Right atrium auricular region (tissue), 2 donors: ENCODE measurements at places on chromosomes 2 and 18. TPM values are rescaled to one million over a fixed set of nuclear protein-coding genes. Genes with fewer than 3 reads are reported as not detected.
A peak's percentile ranks its signal among the peaks of the same experiment; 100 is the strongest.

The CABYR gene
- 0.67 TPM for total RNA-seq

The AFF3 gene
- 10.8 TPM for total RNA-seq

The STK11IP gene
- total RNA-seq, result 5.5 TPM

The KATNAL2 gene
- 2.2 TPM for total RNA-seq

The TRPM8 gene
- total RNA-seq, result not detected

The GTF2A1L gene
- total RNA-seq, result 0.96 TPM

The SLC5A7 gene
- total RNA-seq, result not detected

The FRZB gene
- total RNA-seq, result 2.4 TPM

DNA sequence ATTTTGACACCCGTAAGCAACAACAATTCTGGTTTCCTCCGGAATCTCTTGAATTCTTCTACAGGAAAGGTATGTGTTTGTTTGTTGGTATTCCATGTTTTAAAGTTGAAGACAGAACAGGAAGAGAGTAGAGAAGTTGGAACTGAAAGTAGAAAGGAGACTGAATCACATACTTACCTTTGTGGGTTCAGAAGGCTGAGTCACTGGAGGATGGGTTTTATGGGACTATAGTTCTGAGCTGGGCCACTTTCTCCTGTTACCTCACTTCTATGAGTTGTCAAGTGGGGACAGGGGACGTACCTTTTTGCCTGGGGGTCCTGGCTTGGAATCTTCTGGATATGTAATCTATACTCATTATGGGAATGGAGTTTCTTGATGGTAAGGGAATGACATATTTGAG, 40.9 kb downstream of the KDM3A start:
- DNase-seq, result no peak

- DNase-seq, result peak; percentile 40
Observed at GRCh38 chr2:46504221-46504620, 24.9 kb downstream of the TMEM247 start.

DNA sequence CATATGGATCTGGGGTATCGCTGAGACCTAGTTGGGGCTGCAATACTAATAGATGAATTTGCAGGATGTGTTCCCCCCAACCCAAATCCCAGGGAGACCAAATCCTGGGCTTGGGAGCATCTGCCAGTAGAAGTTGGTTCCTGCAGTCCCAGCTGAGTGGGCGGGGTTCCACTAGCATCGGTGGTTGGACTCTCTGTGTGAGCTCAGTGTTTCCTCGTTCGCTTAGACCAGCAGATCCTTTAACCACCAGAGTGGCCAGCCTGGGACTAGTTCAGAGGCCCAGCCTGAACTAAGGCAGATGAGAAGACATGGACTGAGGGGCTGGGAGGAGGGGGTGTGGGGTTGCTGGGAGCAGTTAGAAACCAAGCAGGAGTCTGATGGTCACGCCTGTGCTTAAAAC, 40.7 kb downstream of the PCARE start:
- DNase-seq, result no peak

DNA sequence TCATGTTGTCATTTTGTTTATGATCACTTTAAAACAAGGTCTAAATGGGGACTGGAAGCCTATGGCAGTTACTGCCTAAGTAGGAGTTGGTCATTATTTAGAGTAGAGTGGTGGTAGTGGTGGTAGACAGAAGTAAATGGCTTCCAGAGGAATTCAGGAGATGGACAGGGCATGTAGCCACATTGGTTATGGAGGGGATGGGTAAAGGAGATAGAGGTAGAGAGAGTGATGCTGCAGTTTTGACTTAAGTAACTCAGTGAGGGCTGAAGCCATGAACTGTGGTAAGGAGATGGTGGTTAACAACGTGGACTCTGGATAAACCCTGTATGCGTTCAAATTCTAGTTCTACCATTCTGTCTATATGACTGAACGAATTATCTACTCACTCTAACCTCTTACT, 61.6 kb upstream of the NOSTRIN start:
- DNase-seq, result no peak

- no peak for DNase-seq
Observed at GRCh38 chr2:75788902-75789301, 78.2 kb upstream of the GCFC2 start.

DNA sequence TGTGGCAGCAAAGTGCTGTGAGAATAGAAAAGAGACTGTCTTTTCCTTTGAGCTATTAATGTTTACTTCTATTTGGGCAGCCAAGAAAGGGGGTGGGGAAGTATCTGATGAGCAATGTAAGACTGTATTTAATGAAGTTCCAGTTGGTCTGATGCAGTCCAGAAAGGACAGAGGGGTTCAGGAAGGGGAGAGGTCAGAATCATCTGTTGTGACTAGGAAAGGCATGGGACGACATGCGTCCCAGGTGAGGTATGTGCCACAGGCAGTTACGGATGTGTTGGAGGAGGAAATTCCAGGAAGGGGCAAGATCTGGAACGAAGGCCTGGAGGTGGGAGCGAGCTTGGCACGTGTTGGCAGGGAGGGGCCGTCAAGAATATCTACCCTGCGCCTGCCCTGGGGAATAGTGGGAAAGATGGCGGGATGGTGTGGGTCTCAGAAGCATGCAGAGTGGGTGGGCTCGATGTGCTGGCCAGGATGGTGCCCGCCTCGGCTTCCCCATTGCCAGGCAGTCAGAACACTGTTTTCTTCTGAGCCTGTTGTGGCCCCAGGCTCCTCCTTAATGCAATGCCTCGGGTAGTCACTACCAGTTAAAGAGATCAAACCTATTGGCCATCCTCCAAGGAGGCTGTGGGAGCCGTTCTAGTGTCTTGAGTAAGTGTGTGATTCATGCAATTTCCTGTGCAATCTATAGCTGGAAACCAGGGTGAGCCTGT, 57.8 kb upstream of the TXNDC2 start:
- DNase-seq, result no peak

GRCh38 chr2:57821088-57821487, 225.5 kb upstream of the VRK2 start:
- no peak for DNase-seq

GRCh38 chr2:179106676-179107428, 56.9 kb upstream of the CCDC141 start:
- DNase-seq, result peak; percentile 70

GRCh38 chr2:176140513-176141317, 10.6 kb upstream of the HOXD4 start:
- peak; percentile 67 for DNase-seq

GRCh38 chr2:1814616-1815015, 70.3 kb upstream of the PXDN start:
- DNase-seq, result no peak

DNA sequence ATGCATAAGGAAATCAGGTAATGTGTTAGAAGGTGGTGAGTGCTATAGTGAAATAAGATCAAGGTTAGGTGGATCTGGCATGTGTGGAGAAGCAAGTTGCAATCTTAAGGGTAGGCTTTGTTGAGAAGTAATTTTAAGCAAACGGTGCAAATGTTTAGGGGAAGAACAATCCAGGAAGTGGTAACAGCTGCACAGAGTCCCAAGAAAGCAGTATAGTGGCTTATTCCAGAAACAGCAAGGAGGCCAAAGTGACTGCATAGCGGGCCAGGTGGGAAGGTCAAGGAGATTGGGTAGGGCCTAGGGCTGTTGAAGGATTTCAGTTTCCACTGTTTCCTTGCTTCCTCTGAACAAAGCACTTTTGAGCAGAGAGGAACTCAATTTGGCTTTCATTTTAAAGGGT, 30.0 kb upstream of the RAB1A start:
- DNase-seq, result no peak

GRCh38 chr2:152542995-152543481, 174.2 kb downstream of the PRPF40A start:
- no peak for DNase-seq

- no peak for DNase-seq
Observed at GRCh38 chr18:52009958-52010357, 330.0 kb upstream of the DCC start.

DNA sequence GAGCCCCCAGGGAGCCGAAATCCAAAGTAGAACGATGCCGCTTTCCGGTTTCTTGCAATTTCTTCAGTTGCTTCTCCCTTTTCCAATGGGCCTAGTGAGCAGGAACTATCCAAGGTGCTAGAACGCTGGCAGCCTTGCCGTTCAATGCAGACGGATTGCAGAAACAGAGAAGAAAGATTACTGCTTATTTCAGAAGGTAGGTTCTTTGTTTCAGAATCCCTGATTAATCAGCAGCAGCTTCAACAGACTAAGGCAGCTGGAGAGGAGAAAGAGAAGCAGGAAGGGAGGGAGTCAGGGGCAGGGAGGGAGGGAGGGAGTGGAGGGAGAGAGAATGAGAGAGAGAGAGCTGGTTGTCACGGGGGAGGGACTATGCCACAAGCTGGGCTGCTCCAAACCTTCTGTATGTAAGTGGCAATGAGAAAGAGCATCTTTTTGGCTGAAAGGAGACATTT, 576 bp downstream of the NYAP2 start:
- no peak for DNase-seq

- DNase-seq, result no peak
Observed at GRCh38 chr2:29006092-29006979, 25.2 kb downstream of the TOGARAM2 start.

DNA sequence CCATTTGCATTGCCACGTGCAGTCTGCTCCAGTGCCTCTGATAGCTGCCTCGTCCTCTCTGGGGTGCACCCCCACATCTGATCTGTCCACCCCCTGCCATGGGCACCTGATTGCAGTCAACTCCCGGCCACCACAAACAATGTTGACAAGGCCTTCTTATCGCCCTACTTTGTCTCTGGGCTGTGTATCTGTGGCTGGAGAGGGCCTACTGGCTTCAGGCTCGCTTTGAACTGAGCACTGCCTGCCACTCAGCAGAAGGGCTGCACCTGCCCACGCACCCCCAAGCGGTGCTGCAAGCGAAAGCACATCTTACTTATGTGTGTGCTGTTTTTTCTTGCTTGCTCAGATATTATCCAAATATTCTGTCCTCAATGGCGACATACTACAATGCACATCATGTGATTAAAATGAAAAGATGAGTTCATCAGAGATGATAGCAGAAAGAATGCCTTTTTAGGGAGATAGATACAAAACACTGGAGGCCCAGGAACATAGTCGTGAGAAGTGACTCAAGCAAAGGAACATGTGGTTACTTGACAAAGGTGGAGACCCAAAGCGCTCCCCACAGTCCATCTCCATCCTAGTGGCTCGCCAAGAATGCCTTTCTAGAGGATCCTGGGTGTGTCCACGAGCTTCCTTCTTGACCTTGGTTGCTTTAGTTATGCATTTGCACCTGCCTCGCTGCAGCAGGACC, 28.8 kb downstream of the FBLN7 start:
- no peak for DNase-seq

GRCh38 chr2:189350540-189351209, 90.6 kb upstream of the WDR75 start:
- DNase-seq, result peak; percentile 72

DNA sequence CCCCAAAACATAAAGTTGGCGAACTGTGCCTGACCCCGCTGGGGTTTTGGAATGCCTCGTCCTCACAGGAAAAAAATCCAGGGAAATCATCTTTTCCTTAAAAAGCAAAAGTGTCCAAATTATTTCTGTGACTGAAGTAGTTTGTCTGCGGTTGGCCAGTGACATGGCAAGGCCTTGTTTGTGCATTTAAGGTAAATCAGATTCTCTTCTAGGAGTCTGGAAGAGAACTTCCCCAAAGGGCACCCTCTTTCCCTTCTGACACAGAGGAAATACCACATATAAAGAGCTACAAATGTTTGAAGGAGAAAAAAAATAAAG, 737 bp upstream of the CYB5A start:
- DNase-seq, result no peak

- DNase-seq, result no peak
Observed at GRCh38 chr2:148538375-148538774, 106.2 kb upstream of the EPC2 start.

DNA sequence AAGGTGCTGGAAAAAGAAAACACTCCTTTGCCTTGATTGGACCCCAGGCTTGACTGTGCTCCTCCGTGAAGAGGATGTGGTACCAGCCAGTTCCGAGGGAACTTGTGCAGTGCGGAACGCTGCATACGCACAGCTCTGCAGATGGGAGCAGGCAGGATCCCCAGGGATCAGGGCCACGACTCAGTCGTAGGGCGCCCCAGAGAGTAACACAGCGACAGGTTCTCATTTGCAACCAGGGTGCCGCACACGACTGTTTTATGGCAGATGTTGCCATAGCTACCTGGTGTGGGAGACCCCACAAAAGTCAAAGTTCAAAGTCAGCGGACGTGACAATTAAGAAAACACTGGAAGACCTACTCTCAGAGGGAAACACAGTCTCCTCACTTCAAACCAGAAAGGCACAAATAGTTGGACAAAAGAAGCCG, 779 bp downstream of the MALL start:
- DNase-seq, result no peak
